ENCODE measurements at places on chromosomes 1 and 21.

GRCh38 chr1:200028586-200029034, 1.1 kb downstream of the NR5A2 start:
- no peak for DNase-seq

- DNase-seq, result no peak
Observed at GRCh38 chr1:156001662-156002171, 19.0 kb downstream of the SSR2 start.

GRCh38 chr1:161848676-161849075, 82.6 kb downstream of the ATF6 start:
- DNase-seq, result no peak

GRCh38 chr1:44303532-44303931, 51.5 kb downstream of the ERI3 start:
- no peak for DNase-seq

- no peak for DNase-seq
Observed at GRCh38 chr1:3459051-3459908, 4.8 kb downstream of the ARHGEF16 start.

- DNase-seq, result no peak
Observed at GRCh38 chr1:40802742-40803113, 19.1 kb downstream of the KCNQ4 start.

DNA sequence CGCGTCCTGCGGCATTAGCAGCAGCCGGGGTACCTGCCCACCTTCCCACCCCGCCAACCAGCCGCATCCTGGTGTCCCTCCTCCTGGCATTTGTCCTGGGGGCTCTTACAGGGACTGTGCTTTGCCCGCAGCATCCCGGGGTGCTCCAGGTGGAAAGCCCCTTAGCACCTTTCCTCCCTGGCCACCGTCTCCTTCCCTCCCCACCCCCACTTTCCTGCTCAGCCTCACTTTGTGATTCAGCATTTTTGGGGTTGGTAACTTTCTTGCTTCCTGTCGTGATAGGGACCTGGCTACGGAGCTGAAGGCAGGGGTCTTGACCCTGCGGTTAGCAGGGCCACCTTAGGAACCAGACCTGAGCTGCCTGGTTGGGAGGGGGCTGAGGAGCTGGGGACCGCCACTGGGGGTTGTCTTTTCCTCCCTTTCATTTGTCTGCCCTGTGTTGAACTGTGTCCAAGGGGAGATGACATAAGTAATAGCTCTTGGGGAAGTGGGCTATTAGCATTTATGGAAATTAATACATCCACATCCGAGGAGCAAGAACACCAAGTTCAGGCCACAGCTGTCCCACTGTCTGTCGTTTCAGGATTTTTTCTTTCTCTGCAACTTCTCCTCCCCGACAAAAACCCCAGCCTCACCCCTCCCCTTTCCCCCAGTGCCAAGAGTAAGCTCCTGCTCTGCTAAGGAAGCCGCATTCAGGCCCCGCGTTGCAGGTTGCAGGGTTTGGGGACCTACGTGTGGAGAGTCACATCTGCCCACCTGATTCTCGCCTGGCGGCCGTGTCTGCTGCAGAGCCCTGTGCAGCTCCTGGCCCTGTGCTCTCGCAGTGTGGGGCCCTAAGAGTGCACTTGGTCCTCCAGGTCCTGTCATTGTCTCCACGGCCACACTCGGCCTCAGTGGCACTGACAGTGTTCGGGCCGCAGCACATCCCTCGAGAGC, 1.6 kb upstream of the NPHP4 start:
- DNase-seq, result no peak

- DNase-seq, result no peak
Observed at GRCh38 chr1:216075339-216075738, 347.9 kb downstream of the USH2A start.

- no peak for DNase-seq
Observed at GRCh38 chr1:244050835-244051444, at the start of gene ZBTB18. Gene ZBTB18, plus strand, starts transcription at chr1:244051283. Its CDS starts 149 bp downstream, at chr1:244051432.

GRCh38 chr21:35925497-35925896, 134.8 kb downstream of the SETD4 start:
- no peak for DNase-seq

DNA sequence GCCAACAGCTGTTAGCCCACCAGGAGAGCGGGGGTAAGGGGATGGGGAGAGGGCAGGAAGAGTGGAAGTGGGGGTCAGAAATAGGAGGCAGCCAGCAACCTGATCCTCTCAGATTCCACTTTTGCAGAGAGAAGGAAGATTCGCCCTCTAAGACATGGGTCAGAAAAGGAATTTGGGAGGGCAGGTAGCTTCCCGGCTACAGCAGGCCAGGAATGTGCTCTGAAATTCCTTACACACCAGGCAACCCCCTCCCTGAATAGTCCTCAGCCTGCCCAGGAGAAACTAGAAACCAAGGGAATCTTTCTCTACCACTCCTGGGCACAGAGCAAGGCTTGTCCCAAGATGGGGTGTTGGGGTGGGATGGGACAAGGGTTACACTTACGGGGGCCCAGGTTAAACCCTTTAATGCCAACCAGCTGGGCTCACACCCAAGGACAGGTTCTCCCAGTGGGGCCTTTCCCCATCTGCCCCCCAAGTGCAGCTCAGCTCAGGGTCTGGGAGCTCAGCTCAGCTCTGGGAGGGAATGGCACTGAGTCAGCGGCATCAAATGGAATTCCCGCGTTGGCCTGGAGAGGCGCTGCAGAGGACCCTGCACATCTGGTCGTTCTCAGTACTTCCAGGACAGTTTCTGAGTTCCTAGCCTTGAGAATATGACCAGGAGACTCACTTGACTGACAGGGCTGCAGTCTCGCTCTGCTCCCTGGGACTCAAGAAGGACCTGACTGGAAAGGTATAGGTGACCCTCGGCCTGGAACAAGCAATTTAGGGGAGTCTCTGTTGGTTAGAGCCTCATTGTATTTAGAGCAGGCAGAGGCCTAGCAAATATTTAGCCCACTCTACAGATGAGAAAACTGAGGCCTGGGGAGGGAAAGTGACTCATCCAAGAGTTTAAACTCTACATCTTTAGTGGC, 761 bp downstream of the TNNT2 start:
- no peak for DNase-seq

DNA sequence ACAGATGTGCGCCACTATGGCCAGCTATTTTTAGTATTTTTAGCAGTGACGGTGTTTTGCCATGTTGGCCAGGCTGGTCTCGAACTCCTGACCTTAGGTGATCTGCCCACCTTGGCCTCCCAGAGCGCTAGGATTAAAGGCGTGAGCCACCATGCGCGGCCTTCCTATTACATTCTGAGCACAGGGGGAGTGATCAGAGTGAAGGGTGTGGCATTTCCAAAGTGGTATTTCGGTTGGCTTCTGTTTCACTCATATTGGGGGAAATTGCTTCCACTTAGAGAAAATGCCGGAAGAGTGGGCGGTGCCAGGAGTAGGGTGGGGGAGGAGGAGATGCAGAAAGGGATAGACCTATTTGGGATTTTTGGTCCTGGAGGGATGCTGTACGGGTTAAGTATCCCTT, 4.3 kb downstream of the PIK3CD start:
- DNase-seq, result no peak

DNA sequence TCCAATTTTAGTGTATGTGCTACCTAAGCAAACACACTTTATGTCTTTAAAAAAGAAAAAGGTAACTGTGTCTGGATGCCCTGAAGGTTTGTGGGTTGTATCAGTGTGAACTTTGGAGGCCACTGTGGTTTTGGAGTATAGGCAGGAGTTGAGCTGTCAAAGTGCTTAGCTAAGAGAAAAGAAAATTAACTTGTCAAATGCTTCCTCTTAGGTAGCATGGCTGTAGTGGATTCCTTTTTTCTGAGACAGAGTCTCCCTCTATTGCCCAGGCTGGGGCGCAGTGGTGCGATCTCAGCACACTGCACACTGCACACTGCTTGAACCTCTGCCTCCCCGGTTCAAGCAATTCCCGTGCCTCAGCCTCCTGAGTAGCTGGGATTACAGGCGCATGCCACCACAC, 11.2 kb upstream of the SLC41A1 start:
- no peak for DNase-seq

- DNase-seq, result no peak
Observed at GRCh38 chr1:67908250-67908936, 75.1 kb upstream of the GNG12 start.

- DNase-seq, result no peak
Observed at GRCh38 chr21:14699433-14700407, 153.6 kb upstream of the SAMSN1 start.

- DNase-seq, result no peak
Observed at GRCh38 chr21:25640202-25640942, 1.3 kb downstream of the JAM2 start.

Data from activated T-helper 1 cell treated with anti-CD3 and anti-CD28 coated beads, Interleukin-2, amount 50 U/mL, for 16 hours (primary cell).